ENCODE measurements at places on chromosomes 13 and 19.
A peak's percentile ranks its signal among the peaks of the same experiment; 100 is the strongest.

- DNase-seq, result no peak
Measured at GRCh38 chr13:95452375-95452774, 100.1 kb upstream of the CLDN10 start.

DNA sequence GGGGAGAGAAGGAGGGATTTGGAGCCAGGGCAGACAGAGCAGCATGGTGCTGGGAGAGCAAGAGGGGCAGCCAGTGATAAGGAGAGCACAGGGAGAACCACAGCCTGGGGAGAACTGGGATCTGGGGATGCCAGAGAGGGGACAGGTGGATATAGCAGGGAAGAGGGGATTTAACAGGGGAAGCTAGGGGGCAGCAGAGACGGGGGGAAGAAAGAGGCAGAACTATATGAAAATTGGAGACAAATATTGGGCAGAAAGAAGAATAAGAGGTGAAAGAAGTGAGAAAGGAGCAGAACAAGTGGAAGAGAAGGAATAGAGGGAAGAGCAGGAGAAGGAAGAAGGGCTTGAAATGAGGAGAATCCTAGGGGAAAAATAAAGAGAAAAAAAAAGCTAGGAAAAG, 6.5 kb upstream of the ZNF528 start:
- no peak for DNase-seq

DNA sequence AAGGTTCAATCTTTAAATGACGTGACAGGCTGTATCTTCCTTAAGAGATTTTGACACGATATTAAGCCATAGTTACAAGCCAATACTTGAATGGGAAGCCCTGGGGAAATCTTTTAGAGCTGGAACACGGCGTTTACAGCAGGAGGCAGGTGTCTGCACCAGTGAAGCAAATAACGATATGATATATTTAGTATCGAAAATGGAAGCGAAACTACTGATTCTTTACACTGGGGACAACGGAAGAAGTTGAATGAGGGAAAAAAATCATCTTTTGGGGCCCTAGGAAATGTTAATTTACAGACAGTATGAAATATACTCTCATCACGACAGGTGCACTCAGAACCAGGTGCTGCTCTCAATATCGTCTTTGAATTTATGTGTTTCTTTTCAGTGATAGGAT, 793.9 kb upstream of the PCDH20 start:
- no peak for DNase-seq

- DNase-seq, result no peak
Measured at GRCh38 chr13:51626749-51627148, 42.5 kb downstream of the WDFY2 start.

GRCh38 chr19:19490214-19490968, 25.0 kb downstream of the TSSK6 start:
- peak; percentile 60 for DNase-seq

DNA sequence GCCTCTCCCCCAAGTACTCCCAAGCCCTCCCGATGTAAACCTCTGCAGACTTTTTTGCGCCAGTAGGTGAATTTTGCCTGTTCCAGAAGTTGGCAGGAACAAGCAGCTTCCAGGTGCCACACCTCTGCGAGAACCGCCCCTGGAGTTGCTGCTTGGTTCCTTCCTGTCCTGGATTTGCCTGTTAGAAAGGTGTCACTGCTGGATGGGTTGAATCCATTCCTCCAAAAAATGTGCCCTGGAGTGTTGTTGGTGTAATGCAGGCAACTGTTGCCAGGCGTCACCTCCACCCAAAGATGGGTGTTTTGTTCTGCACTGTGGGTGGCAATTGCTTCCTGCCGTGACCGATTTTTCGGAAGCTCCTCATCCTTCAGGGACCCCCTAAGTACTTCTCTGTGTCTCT, 5.7 kb downstream of the PGPEP1 start:
- DNase-seq, result no peak

DNA sequence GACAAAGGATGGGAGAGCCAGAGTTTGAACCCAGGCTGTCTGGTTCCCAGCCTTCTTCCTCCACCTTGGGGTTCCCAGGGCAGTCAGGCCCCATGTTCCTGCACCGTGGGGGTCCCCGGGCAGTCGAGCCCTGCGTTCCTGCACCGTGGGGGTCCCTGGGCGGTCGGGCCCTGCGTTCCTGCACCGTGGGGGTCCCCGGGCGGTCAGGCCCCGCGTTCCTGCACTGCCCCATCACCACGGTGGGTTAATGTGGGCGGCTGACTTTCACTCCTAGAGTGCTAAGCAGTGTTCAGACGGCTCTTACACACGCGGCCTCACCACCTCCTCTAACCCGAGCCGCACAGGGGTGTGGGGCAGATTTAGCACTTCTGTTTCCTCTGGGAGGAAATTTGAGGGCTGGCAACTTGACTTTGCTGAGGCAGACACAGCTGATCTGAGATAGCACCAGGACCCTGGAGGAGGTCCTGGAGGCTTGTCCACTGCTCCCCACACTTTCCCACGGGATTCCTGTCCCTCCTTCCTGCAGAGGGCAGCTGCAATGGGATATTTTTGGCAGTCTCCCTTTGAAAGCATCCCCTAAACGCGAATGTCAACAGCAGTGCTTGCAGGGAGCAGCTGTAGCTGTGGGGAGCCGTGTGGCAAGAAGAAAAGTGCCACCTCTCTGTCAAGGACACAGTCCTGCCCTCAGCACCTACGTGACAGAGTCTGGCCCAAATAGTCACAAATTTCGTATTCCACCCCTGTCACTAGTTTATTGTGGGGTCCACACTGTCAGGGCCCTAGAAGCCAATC, 239.4 kb downstream of the TEX29 start:
- no peak for DNase-seq

- no peak for DNase-seq
Measured at GRCh38 chr13:110965038-110965754, 50.3 kb upstream of the ANKRD10 start.

- DNase-seq, result no peak
Measured at GRCh38 chr13:112980434-112980833, 11.4 kb downstream of the MCF2L start.

DNA sequence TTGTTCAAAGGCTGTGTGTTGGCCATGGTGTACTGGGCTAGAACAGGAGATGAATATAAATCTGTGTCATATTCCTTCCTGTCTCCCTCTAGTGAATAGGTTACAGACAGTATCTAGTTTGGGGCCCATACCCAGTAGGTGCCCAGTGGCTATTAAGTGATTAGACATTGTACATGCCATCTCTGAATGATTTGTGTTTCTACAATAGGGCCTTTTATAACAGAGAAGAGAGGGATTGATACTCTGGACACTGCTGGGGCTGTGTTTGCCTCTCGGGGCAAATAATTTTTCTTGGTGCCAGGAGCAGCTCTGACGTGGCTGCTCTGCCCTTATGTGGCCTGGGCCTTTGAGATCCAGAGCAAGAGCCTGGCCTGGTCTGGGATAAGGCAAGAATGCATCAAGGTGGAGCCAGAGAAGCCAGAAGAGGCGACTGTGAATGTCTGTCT, 403.1 kb downstream of the SPRY2 start:
- DNase-seq, result no peak

DNA sequence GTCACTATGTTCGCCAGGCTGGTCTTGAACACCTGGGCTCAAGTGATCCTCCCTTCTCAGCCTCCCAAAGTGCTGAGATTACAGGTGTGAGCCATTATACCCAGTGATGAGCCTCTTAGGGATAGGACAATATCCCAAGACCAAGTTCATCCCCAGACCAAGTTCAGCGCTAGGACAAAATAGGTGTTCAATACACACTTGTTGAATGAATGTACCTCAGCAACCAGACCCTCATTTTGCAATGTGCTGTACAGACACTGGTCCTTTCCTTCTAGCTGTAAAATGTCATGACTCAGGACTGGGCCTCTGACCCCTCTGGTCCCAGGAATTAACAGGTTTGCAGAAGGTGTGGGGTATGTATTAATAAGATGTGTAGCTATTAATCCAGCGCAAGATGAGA, 246.0 kb downstream of the TSHZ3 start:
- no peak for DNase-seq

GRCh38 chr13:100090861-100091260, 2.0 kb downstream of the PCCA start:
- DNase-seq, result no peak

GRCh38 chr13:94329277-94329676, 150.2 kb downstream of the DCT start:
- no peak for DNase-seq

DNA sequence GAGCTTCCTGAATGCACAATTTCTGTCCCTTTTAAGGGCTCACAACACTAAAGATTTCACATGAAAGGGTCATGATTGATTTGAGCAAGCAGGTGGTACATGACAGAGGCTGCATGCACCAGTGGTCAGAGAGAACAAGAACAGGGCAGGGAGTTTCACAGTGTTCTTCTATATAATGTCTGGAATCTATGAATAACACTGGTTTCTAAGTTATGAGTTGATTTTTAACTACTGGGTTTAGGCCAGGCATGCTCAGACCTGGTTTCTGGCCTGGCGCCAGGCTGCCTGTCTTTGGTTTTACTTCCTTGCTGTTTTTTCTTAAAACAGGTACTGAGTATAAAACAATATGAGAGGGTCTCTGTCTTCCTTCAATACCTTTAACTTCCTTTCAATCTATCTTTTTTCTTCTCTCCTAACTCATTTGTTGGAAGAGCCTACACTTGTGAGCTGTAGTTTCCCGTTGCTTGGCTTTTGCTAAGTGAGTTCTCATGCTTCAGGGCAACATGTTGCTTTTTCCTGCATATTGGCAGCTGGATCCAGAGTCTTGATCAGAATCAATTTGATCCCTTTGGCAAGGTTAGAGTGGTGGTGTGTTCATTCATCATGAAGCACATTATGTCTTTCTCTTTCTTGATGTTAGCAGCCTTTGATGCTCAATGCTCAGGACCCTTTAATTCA, 38.5 kb upstream of the FGF14 start:
- DNase-seq, result no peak

- DNase-seq, result no peak
Measured at GRCh38 chr19:4350111-4350510, 6.7 kb downstream of the MPND start.

GRCh38 chr13:98761986-98762616, 9.6 kb upstream of the SLC15A1 start:
- DNase-seq, result no peak

DNA sequence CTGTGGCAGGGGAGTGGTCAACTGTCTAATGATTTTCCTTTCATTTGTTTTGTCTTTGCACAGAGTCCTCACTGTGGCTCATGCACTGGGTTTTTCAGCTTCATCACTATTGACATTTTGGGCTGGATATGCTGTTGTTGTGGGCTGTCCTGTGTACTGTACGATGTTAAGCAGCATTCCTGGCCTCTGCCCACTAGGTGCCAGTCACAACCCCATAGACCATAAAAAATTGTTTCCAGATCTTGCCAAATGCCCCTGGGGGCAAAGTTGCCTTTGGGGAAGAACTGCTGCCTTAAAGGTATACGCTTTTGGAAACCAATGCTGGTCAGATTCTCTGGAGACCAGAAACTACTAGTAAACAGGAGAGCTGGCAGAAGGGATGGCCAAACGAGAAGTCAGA, 310.4 kb downstream of the SPRY2 start:
- DNase-seq, result no peak

GRCh38 chr13:76600081-76600480, 286.1 kb downstream of the KCTD12 start:
- no peak for DNase-seq

GRCh38 chr13:46885018-46885417, 11.8 kb downstream of the HTR2A start:
- no peak for DNase-seq

GRCh38 chr13:37685206-37685605, 86.6 kb upstream of the POSTN start:
- DNase-seq, result no peak

DNA sequence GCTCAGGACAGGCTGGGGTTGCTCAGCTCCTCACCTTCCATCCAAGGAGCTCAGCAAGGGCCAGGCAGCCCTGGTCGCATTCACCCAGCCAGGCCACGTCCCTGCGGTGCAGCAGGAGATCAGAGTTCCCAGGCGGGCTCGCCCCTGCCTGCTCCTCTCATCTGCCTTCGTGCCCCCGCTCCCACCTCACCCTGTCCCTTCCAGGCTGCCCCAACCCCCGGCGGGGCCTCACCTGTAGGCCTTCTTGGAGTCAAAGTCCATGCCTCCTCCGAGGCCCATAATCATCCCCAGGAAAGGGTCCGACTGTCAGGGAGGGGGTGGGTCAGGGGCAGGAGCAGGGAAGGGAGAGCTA, 1.3 kb upstream of the RINL start:
- no peak for DNase-seq

- no peak for DNase-seq
Measured at GRCh38 chr19:7887408-7888144, 734 bp upstream of the LRRC8E start.

- no peak for DNase-seq
Measured at GRCh38 chr19:19137556-19138108, 646 bp downstream of the TMEM161A start.

DNA sequence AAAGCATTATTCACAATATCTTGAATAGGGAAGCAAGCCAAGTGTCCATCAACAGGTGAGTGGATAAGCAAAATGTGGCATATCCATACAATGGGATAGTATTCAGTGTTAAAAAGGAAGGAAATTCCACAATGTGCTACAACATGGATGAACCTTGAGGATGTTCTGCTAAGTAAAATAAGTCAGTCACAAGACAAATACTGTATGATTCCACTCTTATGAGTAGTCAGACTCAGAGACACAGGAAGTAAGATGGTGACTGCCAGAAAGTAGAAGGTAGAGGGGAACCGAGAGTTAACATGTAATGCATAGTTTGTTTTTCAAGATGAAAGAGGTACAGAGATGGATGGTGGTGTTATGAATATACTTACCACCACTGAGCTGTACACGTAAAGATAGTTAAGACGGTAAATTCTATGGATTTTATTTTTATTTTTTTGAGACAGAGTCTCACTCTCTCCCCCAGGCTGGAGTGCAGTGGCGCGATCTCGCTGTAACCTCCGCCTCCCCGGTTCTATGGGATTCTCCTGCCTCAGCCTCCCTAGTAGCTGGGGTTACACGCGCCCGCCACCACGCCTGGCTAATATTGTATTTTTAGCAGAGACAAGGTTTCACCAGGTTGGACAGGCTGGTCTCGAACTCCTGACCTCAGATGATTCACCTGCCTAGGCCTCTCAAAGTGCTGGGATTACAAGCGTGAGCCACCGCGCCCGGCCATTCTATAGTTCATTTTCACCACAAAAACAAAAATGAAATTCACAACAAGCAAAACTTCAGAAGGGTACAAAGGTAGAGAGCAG, 1.0 kb upstream of the CHAMP1 start:
- no peak for DNase-seq

DNA sequence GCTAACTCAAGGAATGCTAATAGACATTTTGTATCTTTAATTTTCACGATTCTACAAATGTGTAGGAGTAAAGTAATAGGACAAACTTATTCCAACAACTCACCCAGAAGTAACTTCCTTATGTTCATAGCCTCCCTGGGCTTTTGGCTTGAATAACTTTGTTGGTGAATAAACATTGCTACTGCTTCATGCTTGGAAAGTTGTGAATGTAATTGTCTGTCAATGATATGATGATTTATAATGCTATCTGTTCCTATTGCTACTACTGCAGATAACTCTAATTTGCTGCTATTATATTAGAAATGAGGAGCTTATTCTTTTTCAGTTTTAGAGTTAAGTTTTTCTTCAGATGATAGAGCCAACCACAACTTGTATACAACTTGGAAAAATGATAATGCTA, 307.7 kb downstream of the PCDH9 start:
- no peak for DNase-seq

Data from effector memory CD4-positive, alpha-beta T cell (primary cell).